Eye (tissue), 1 donor: ENCODE measurements at places on chromosomes 7 and 10.

GRCh38 chr10:17835688-17836087, 26.5 kb downstream of the MRC1 start:
- DNase-seq: no peak

GRCh38 chr10:11164803-11165590, 147.3 kb downstream of the CELF2 start:
- DNase-seq: peak; percentile 89

- peak; percentile 23 for DNase-seq
These were observed 31.7 kb downstream of the HYAL4 start for GRCh38 chr7:123876557-123877256.

DNA sequence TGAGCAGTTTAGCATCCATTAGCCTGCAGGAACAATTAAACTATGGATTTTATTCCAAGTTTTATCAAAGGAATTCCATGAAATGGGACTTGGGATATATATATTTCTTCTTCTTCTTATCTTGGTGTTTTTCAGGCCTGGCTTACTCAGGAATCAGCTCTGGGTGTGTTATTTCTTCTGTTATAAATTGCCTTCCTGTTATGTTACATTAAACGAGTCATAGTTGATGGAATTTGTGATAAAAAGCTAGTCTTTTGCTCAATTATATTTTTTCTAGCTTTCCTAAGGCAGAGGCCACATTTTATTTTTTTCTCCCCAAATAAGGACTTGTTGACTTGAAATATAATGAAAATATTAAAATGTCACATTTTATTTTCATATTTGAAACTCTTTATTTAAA, 141.3 kb downstream of the EPC1 start:
- DNase-seq: no peak

DNA sequence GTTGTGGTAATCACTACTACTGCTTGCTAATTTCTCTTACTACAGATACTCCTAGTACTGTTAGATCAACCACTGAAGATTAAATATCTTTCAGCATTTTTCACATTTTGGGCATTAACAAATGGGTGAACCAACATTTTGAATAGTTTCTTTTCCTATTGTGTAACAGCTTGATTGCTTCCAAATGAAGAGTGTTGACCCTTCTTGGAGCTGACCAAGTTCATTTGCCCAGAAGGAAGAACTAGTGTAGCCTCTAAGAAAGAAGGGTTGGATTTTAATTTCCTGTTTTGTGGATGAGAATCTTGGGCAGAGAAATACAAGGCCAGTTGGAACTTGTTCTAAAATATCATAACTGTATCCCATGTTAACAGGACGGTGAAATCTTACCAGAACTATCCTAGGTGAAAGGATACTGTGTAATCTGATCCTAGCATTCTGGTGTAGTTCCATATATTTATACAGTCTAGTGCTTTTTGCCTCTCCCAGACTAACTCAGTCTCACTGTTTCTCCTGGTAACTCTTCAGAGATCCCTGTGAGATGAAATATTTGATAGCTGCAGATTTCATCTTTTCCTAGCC, 37.3 kb downstream of the SND1 start:
- DNase-seq: no peak

DNA sequence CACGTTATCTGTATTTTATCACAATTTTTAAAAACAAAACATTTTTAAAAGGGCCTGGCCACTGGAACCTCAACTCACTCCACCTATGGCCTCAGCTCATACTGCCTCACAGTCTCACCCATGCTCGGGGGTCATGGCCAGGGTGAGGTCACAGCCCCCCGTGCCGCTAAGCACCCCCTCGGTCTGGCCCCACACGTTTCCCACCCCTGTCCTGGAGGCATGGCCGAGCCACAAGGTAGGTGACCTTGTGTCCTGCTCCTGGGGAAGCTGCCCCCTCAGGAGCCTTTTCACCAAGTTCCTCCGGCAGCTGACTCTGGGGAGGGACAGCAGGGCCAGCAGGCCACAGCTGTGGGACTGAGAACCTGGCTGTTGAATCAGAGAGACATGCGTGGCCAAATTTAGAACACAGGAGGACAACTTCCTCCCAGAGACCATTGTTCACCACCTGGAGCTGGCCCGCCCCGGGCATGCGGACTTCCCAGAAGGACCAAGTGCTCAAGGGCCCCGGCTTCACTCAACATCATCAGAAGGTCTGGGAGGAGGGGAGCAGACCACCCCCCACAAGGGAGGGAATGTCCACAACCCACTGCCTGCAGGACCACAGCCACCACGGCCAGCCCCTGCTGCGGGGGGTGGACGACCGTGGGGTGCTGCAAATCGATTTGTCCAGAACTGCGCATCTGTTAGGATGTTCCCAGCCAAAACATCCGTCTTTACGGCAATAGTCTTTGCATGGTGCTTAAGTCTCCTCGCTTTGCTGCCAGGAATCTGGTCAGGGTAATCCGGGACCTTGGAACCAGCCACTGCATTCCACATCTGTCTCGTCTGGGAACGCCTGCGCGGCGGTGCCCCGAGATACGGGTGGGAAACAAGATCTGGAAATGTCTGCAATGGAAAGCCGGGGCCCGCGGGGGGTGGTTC, 48.6 kb upstream of the PDGFA start:
- DNase-seq: peak; percentile 56
